ENCODE measurements at places on chromosomes 3 and 15. TPM values are rescaled to one million over a fixed set of nuclear protein-coding genes. Genes with fewer than 3 reads are reported as not detected.

The CHRNA7 gene
- total RNA-seq: not detected

The STRC gene
- total RNA-seq: under 0.01 TPM

The CACNA2D3 gene
- under 0.01 TPM for total RNA-seq

The CCR8 gene
- total RNA-seq: not detected

The ATP13A4 gene
- not detected for total RNA-seq

The BHLHE40 gene
- total RNA-seq: 70.2 TPM

The KAT2B gene
- 15.9 TPM for total RNA-seq

The BMF gene
- total RNA-seq: 8.0 TPM

The INSYN1 gene
- total RNA-seq: 4.7 TPM

The ZMYND10 gene
- 2.9 TPM for total RNA-seq

The GPR62 gene
- total RNA-seq: not detected

The SPSB4 gene
- not detected for total RNA-seq

The CGNL1 gene
- total RNA-seq: 1.1 TPM

The LRRIQ4 gene
- total RNA-seq: 0.29 TPM

The CCR4 gene
- total RNA-seq: not detected

The TCF12 gene
- 82.2 TPM for total RNA-seq

The CLRN1 gene
- total RNA-seq: not detected

The HRG gene
- total RNA-seq: not detected

The EFHB gene
- 0.29 TPM for total RNA-seq

The BFSP2 gene
- not detected for total RNA-seq
